ENCODE measurements at places on chromosomes 12 and 14.

GRCh38 chr12:51369581-51369980 is 21.6 kb downstream of the GALNT6 start:
- no peak for DNase-seq

- no peak for DNase-seq
Measured at GRCh38 chr14:92770484-92770883, 22.1 kb upstream of the LGMN start.

DNA sequence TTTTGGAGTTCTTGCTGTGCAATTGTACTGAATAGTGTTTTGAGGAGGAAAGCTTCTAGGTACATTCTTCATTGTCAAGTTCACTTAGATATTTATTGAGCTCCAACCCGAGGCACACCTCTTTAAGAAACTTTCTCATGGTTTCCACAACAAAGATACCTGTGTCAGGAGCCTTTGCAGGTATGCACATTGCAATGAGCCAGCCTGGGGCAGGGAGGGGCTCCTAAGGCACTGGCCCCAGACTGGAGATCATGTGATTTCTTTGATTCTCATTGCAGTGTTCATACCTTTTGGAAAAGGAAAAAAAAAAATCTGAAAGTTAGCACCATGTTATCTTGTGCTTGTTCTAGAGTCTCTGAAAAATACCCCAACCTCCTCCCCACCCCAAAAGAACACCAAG is 80.3 kb downstream of the PRMT8 start:
- DNase-seq: no peak

GRCh38 chr14:93311082-93311481 is 21.8 kb downstream of the BTBD7 start:
- DNase-seq: no peak

DNA sequence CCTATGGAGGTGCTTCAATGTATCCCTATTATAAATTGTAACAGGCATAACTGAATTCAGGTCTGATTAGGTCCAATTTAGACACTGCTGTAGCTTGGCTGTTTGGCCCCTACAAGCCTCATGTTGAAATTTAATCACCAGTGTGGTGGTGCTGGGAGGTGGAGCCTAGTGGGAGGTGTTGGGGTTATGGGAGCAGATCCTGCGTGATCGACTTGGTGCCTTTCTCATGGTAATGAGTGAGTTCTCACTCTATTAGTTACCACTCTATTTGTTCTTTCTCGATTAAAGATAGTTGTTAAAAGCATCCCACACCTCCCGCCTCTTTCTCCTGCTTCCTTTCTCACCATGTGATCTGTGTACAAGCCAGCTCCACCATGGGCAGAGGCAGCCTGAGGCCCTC is 122.1 kb downstream of the FOXA1 start:
- no peak for DNase-seq

- no peak for DNase-seq
Measured at GRCh38 chr14:41051801-41052200, 554.9 kb upstream of the LRFN5 start.

- DNase-seq: no peak
Measured at GRCh38 chr14:43903209-43903608, 603.9 kb downstream of the FSCB start.

- no peak for DNase-seq
Measured at GRCh38 chr12:91104812-91105466, 6.4 kb downstream of the LUM start.

DNA sequence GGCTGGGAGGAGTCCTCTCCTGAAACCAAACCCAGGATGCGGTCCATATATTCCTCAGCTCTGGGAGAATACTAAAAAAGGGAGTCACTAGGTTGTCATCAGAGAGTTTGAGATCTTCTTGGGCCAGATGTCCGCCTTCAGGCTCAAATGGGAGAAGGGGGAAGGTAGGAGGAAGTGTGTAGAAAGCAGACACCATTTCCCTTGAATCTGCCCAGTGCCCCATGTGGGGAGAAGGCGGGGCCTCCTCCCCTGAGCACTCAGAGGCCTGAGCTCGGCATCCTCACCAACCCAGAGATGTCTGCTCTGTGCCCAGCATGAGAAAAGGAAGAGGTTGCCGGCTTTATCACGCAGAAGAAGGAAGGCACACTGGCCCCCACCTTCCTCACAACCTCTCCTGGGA is 37.3 kb downstream of the LTBP2 start:
- DNase-seq: no peak

DNA sequence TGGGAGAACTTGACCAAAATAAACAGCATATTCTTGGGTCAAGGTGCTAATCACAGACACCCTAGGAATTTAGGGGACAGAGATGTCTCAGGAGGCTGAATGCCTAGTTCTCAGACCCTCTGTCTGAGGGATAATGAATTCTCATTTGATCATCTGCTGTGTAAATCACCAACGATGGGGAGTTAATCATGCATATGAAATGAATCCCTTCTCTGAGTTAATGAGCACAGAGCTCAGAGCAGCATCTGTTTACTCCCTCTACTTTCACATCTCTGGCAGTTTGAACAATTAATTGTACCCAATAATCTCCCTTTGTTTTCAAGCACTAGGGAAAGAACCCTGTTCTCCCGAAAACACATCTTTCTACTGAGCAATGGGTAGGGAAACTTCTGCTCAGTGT is 129.4 kb upstream of the SRRM4 start:
- no peak for DNase-seq

DNA sequence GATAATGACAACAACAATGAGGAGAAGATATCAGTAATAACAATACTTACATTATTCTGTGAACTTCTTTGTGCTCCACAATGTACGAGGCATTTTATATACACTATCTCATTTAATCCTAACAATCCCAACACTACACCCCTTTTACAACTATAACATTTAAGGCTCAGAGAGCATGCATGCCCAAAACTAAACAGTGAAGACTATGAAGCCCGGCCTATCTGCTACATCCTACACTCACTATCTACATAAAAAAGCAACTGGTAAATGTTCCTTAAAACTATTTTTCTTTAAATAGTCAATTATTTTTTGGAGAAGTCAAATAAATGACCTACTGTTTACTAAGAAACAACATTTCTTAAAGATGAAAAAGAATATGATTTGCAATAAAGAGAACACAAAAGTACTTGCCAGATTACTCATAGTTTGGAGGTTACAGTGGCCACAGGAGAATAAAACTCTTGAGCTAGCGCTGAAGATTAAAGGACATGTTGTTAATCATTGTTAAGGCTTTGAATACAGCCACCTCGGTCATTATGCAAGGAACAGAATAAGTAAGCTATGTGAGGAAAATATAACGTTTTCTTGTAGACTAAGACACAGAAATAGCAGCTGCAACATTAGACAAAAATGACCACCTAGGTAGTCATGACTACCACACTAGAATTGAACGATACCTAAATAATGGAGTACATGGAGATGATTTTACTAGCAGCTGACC is 56.7 kb downstream of the EPS8 start:
- DNase-seq: no peak

GRCh38 chr14:73245480-73246325 is 8.4 kb downstream of the PAPLN start:
- DNase-seq: no peak

- no peak for DNase-seq
Measured at GRCh38 chr12:2941524-2941923, 17.7 kb upstream of the TEAD4 start.

DNA sequence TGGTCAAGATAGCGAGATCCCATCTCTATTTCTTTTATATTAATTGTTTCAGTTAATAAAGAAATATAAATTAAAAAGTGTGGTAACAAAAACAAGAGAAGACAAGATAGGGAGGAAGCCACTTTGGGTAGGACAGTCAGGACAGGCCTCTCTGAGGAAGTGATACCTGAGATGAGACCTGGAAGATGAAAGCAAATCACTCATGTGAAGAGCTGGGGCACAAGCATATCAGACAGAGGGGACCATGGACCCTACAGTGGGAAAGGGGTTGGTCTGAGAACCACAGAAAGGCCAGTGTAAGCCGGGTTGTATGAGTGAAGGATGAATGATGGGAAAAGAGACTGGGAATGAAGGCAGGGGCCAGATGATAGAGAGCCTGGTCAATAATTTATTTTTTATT is 1.8 kb upstream of the MED6 start:
- DNase-seq: no peak

- no peak for DNase-seq
Measured at GRCh38 chr12:17358835-17359234, 731.2 kb downstream of the RERGL start.

- DNase-seq: no peak
Measured at GRCh38 chr12:70028918-70029317, 203.9 kb downstream of the MYRFL start.

DNA sequence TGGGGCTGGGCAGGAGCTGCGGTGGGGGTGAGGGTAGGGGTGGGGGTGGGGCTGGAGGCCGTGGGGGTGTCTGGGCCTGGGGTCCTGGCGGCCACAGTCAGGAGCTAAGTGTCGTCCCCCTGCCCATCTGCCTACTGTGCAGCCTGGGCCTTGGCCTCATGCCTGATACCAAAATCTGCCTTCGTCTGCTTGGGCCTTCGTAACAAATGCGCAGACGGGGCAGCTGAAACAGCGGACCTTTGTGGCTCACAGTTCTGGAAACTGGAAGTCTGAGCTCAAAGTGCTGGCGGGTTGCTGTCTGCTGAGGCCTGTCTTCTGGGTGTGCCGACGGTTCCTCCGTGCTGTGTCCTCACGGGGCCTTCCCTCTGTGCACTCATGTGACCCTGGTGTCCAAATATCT is 61.7 kb downstream of the KIF26A start:
- no peak for DNase-seq

Measured in iPS DF 6.9 (cell line).